ENCODE measurements at places on chromosomes 2 and 18.

- DNase-seq, result no peak
Observed at GRCh38 chr2:193847130-193847529, 1652.4 kb upstream of the TMEFF2 start.

GRCh38 chr2:75792146-75792545 lies 81.4 kb upstream of the GCFC2 start:
- DNase-seq, result no peak

DNA sequence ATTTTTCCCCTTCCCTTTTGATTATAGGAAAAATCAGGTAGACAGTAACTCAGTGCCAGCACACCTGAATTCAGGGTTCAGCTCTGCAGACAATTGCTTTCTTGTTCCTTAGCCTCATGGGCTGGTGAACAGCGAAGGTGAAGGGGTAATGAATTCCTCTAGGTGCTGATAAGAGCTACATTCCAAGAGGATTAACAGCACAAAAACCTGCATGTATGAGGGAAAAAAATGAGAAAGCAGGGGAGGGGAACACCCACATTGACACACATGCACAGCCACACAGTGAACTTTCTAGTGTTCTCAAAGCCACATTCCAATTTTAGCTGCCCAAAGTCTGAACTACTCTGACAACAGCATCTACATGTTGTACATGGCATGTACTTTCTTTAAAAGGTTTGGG lies 46.1 kb downstream of the SPATS2L start:
- no peak for DNase-seq

GRCh38 chr18:56890632-56891031 lies 239.5 kb downstream of the WDR7 start:
- DNase-seq, result no peak

- DNase-seq, result peak; percentile 34
Observed at GRCh38 chr2:55550368-55551102, 31.0 kb downstream of the CFAP36 start.

DNA sequence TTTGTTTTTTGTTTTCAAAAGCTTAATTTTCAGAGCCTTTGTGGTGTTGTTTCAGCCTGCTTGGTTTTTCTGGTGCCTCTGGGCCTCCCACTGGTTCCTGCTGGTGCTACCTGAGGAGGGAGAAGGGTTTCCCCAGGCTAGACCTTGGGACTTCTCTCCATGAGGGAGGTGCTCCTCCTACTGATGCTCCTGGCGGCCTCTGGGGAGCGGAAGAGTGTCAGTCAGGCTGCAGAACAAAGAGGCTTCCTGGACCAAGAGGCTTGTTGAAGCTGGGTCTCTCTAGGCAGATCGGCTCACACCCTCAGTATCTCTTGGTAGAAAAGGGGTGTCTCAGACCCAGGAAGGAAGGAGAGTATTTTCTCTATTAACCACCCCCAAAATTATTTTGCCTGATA lies 32.2 kb downstream of the RFX8 start:
- no peak for DNase-seq

DNA sequence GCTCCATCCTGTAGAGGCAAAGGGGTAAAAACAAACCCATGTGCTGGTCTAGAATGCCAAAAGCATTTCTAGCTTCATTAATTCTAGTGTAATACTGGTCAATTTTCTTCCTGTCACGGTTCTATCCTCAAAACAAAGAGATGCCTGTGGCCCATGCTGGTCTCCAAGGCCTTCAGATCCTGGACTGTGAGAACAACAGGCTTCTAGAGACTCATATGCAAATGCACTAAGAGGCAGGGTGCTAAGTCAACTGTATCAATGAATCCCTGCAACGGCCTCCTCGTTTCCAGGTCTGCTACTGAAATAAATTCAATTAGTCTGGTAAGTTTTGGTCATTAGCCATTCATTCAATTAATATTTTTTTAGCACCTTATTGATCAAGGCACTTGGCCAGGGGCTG lies 4.0 kb downstream of the IFT172 start:
- DNase-seq, result no peak

DNA sequence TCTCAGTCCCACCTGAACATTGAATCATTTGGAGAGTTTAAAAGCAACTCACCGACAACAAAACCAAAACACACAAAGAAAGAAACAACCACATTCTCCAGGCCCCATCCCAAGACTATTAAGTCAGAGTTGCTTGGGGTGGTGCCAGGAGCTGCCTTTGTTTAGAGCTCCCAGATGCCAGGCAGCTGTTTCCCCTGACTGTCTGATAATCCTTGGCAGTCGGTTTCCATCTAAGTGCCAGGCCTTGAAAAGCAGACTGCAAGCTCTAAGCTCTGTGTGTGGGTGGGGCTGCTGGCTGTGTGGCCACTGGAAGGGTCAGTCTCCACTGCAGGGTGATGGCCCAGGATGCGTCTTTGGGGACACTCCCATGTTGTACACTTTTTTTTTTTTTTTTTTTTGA lies 255.3 kb upstream of the AGAP1 start:
- DNase-seq, result no peak

DNA sequence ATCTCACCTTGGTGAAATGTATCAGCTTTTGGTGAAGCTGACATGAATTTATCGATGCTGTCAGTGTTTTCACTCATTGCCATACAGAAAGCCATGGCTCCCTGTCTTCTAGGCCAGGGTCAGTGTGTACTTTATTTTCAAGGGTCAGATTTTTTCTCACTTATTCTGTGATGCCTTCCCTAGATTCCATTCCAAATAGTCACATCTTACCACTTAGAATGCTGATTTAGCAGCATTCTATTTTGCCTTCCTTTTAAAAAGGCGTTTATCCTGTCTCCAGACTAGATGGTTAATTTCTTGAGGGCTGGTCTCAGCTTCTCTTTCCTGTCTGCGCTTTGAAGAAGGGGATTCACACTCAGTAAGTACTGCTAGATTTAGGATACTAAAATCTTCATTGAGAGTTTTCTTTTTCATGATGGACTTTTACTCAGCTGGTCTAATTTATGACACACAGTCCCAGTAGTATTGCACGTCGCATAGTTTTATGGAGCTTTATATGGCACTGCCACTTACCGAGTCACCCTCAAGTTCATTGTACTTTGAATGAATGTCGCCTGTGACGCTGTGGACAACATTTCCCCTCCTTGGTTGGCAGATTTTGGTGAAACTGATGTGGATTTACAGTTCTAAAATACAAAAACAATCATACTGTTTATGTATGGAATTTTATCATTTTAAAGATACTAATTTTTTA lies 194.0 kb downstream of the ZNF407 start:
- no peak for DNase-seq

DNA sequence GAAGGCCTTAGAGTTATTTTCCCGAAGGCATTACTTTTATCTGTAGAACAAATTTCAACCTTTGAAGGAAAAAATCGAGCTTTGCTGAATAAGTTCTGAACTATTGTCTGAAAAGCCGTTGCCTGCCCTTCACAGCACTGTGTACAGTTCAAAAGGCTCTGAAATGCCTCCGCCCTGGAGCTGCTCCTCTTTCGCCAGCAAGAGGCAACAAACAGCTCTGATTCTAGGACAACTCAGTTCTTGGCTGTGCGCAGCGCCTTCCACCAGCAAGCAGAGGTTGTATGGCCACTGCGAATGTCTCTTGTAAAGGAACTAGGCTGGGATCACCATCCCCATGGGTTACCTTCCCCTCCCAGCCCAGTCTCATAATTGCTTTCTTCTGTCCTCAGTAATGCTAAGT lies 308.5 kb downstream of the GBX2 start:
- DNase-seq, result no peak

DNA sequence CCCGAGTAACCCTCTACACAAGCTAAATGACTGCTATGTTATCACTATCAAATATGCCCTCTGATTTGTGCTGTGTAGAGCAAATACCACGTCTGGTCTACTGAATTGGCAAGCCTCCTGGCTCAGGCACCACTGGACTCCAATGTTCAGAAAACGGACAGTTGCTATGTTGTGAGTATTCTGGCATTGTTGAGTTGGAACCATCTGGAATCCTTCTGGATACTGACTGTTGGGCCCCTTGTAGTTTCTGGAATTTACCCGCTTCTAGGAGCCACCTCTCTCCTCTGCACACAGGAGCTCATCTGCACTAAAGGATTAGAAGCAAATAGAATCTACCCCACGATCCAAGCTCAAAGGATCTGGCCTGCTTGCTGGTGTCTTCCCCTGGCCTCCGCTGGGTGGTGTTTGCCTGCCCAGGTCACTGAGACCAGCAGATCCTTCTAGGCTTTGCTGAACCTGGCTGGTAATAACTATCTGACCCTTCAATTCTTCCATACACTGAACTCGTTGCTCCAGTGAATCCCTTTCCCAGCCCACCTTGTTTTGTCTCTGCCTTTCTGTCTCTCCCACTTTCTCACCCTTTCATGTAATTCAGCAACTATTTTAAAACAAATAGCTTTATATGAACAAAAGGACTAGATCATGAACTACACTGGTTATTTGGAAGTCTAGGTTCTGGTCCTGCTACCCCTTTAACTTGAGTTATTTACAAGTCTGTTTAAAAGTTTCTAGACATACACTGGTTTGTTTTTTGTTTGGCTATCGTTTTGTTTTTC lies 2.1 kb upstream of the HAAO start:
- no peak for DNase-seq

DNA sequence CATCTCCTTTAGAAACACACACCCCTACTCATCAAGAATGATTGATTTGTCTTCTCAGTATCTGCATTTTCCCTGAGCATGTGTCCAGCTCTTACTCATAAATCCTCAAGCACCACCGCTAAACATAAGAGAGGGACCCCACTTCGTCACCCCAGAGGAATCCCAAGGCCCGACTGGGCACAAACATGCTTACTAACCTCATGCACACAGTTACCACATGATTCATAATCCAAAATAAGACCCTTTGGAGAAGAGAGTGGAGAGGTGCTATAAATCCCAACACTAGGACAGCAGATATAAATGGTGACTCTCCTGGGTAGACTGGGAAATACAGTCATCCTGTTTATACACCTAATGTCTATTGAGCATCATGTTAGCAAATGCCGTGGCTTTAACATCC lies 843.2 kb upstream of the ID2 start:
- DNase-seq, result no peak

DNA sequence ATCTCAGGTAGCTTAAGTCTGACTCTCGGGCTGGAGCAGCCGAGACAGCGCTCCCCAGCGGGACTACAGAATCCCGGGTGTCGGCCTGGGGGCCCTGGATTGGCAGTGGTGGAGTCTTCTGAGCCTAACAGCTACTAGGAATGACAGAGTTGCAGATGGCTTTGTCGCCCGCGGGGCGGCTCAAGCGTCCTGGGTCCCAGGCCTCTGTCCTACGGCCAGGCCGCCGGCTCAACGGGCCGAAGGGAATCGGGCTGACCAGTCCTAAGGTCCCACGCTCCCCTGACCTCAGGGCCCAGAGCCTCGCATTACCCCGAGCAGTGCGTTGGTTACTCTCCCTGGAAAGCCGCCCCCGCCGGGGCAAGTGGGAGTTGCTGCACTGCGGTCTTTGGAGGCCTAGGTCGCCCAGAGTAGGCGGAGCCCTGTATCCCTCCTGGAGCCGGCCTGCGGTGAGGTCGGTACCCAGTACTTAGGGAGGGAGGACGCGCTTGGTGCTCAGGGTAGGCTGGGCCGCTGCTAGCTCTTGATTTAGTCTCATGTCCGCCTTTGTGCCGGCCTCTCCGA lies 8.8 kb downstream of the SIX2 start:
- DNase-seq, result no peak

All from suppressor macrophage treated with lipopolysaccharide for 4 hours (primary cell).